ENCODE measurements at places on chromosomes 3 and 15.

GRCh38 chr3:139934613-139935015, 371 bp upstream of the CLSTN2 start:
- no peak for DNase-seq

DNA sequence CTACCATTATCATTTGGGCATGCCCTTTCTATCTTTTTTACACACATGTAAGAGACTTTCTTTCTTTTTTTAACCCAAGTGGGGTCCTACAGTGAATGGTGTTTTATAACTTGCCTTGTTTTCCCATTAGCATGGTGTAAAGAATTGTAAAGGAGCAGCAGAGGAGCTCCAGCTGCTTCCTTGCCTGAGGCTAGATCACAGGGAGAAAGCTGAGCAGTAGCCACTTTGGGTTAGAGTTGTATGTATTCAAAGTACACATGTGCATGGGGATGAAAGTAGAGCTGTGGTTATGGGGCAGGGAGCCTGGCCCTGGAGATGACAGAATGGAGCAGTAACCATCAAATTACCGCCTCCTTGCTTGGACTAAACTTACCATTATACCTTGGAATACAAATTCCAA, 231.1 kb upstream of the PDZRN3 start:
- DNase-seq = no peak

DNA sequence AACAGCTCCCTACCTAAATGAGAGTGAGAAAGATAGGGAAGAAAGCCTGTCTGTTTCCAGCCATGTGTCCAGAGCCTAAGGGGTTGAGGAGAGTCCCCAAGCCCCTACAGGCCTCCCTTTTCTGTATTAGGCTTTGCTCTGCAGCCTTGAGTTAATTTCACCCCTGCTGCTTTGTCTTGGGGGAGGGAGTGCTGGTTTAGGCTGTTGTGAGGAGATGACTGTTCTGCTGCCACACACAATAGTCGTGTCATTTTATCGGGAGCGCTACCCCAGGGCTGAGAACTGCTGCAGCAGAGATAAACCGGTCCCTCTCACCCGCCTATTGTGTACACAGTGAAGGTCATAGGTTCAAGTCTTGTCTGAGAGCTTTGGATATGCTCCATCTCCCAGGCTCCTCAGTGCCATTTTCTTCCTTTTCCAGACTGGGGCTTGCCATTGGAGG, 1.4 kb downstream of the ZNF609 start:
- no peak for DNase-seq

- DNase-seq = peak; percentile 43
Measured at GRCh38 chr15:86644339-86644738, 564.7 kb downstream of the AGBL1 start.

- DNase-seq = peak; percentile 59
Measured at GRCh38 chr3:127547761-127548605, 42.5 kb downstream of the TPRA1 start.

GRCh38 chr3:124586126-124587052, 143.9 kb upstream of the UMPS start:
- DNase-seq = no peak

GRCh38 chr3:67790043-67790442, 135.6 kb upstream of the SUCLG2 start:
- DNase-seq = peak; percentile 49

DNA sequence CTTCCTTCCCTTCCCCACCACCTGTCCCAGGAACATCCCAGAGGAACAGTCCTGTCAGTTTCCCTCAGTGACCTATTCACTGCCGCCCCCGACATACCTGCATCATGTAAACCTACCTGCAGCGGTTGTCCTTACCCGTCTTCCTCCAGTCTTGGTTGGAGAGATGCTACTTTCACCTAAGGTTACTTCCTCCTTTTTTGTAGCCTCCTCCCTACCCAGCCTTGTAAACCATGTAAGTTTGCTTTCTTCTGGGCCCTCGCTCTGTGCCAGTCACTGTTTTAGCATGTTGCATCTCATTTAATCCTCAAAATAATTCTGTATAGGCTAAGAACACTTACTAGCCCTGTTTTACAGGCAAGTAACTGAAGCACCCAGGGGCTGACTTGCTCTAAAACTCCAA, 58.3 kb downstream of the GPR171 start:
- DNase-seq = no peak
